ENCODE measurements at places on chromosomes 5 and 9. TPM values are rescaled to one million over a fixed set of nuclear protein-coding genes. Genes with fewer than 3 reads are reported as not detected.

Gene NR6A1
- total RNA-seq, result 1.1 TPM

Gene LCP2
- 120 TPM for total RNA-seq

Gene ARID3C
- not detected for total RNA-seq

Gene STK32A
- total RNA-seq, result 3.6 TPM

Gene PDLIM4
- total RNA-seq, result 3.2 TPM

Gene TNIP1
- 142 TPM for total RNA-seq

Gene TXNDC8
- not detected for total RNA-seq

Gene IL17B
- total RNA-seq, result not detected

Gene WDR70
- 33.6 TPM for total RNA-seq

Gene ADAMTSL1
- total RNA-seq, result 0.49 TPM

Gene PCA3
- not detected for total RNA-seq

Gene HARS2
- 31.8 TPM for total RNA-seq

Gene ZBTB26
- total RNA-seq, result 5.8 TPM

Gene RABGAP1
- total RNA-seq, result 65.4 TPM

Gene ROR2
- total RNA-seq, result 0.19 TPM

Gene CATSPER3
- 0.98 TPM for total RNA-seq

Gene OTULINL
- 13.9 TPM for total RNA-seq

Gene SEMA5A
- total RNA-seq, result 2.6 TPM

Gene LCN1
- not detected for total RNA-seq

Gene SOX30
- total RNA-seq, result not detected

Gene SLC45A2
- total RNA-seq, result not detected

Gene SOHLH1
- total RNA-seq, result not detected

Gene CNTNAP3
- total RNA-seq, result 2.7 TPM

Gene CCDC187
- not detected for total RNA-seq

Gene ADAMTS12
- 13.8 TPM for total RNA-seq

Gene CNTNAP3B
- 28.9 TPM for total RNA-seq

Gene CENPP
- total RNA-seq, result 6.2 TPM

Gene RASEF
- under 0.01 TPM for total RNA-seq

Gene PBX3
- total RNA-seq, result 44.9 TPM

Gene CCNO
- total RNA-seq, result not detected

Gene SH3RF2
- 0.33 TPM for total RNA-seq

Gene GDNF
- not detected for total RNA-seq

Gene NR5A1
- total RNA-seq, result not detected

Gene FBXW11
- 65.2 TPM for total RNA-seq

Gene CCL21
- 9.5 TPM for total RNA-seq

Gene SLC6A7
- not detected for total RNA-seq

Gene OR13C3
- not detected for total RNA-seq

Gene ADAMTS2
- total RNA-seq, result 26.7 TPM

Gene PDCD1LG2
- 7.3 TPM for total RNA-seq

Gene FBN2
- total RNA-seq, result 0.19 TPM

Data from subcutaneous adipose tissue (tissue), 4 donors.